ENCODE measurements at places on chromosomes 2 and 18. TPM values are rescaled to one million over a fixed set of nuclear protein-coding genes. Genes with fewer than 3 reads are reported as not detected.

- DNase-seq, result no peak
Measured at GRCh38 chr2:174667250-174667860, 69.8 kb upstream of the WIPF1 start.

DNA sequence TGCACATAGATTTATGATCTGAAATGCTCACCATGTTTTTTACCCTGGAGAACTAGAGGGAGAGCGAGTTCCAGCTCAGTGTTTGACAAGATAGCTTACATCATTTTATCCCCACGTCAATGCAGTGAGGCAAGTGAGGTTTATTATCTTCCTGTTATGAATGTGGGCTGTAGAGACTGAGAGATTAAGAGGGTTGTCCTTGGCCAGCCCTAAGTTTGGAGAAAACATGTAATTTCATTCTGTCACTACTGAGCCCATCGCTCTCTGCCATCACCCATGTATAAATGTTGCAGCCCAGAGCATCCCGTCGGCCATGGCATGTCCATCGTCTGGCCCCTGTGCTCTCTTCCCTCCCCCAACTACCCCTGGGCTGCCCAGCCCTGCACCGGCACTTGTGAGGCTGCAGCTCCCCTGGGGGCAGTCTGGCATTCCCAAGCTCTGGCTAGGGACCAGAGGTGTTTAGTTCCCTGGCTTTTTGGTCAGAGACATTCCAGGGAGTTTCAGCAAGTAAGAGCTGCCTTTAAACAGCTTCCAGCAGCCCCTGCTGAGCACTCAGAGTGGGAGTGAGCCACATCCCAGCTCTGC, 136.7 kb downstream of the ANTXR1 start:
- no peak for DNase-seq

DNA sequence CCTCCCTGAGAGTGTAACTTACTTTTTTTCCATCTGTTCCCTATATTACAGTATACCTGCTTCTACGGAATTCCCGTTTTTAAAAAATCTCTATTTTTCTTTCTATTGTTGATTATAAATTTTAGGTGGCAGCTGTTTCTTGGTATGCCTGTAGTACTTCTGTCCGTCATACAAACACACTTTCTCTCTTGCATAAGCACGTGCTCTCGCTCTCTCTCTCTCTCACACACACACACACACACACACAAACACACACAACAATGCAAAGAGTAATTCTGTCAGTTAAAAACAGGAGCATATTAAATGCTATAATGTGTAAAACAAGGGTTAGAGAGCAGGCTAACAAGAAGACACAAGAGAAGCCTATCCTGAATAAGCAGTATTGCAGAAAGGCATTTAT, 140.5 kb downstream of the THADA start:
- DNase-seq, result no peak

- no peak for DNase-seq
Measured at GRCh38 chr18:62438018-62438329, 84.9 kb upstream of the ZCCHC2 start.

- DNase-seq, result no peak
Measured at GRCh38 chr2:104472076-104472475, 381.8 kb upstream of the POU3F3 start.

DNA sequence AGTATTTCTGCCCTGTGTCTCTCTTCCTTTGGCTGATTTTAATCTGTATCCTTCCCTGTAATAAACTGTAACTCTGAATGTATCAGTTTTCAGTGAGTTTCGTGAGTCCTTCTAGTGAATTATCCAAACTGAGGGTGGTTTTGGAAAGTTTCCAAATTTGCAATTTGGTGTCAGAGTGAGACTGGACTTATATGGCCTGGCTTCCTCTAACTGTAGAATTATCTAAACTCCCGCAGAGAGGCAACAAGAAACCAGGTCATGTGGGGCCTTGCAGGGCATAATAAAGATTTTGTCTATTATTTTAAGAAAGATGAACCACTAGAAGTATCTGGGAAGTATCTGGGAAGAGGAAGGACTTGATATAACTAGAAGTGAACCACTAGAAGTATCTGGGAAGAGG, 95.3 kb upstream of the RNF152 start:
- no peak for DNase-seq

Gene DNER
- total RNA-seq, result not detected

Gene TUBA4B
- not detected for total RNA-seq

GRCh38 chr2:42325609-42326008, 35.4 kb downstream of the COX7A2L start:
- DNase-seq, result no peak

Gene CKAP2L
- total RNA-seq, result not detected

GRCh38 chr2:85697096-85697495, 2.9 kb downstream of the GNLY start:
- no peak for DNase-seq

Gene HOXD9
- total RNA-seq, result not detected

- no peak for DNase-seq
Measured at GRCh38 chr18:34222307-34223163, 2.2 kb downstream of the NOL4 start.

DNA sequence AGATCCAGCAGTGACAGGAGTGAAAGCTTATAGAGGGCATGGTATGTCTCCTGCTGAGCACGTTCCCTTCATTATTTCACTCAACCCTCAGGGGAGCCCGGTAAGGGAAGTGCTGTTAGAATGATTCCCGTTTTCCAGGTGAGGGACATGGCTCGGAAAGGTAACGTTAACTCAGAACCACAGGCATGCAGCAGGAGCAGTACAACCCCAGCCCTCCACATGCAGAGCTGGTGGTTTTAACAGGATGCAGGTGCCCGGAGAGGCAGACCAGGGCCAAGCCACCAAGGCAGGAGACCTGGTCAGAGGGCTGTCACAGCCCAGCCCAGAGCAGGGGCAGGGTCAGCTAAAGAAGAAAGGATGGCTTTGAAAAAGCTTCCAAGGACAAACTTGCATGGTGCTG, 268.5 kb downstream of the SH3BP4 start:
- DNase-seq, result no peak

- no peak for DNase-seq
Measured at GRCh38 chr2:137928547-137929518, 35.4 kb upstream of the HNMT start.

GRCh38 chr18:35571138-35571537, 10.4 kb upstream of the GALNT1 start:
- DNase-seq, result no peak

Gene PRKCE
- 271 TPM for total RNA-seq

- DNase-seq, result no peak
Measured at GRCh38 chr18:2569338-2570207, 1.7 kb downstream of the METTL4 start.

DNA sequence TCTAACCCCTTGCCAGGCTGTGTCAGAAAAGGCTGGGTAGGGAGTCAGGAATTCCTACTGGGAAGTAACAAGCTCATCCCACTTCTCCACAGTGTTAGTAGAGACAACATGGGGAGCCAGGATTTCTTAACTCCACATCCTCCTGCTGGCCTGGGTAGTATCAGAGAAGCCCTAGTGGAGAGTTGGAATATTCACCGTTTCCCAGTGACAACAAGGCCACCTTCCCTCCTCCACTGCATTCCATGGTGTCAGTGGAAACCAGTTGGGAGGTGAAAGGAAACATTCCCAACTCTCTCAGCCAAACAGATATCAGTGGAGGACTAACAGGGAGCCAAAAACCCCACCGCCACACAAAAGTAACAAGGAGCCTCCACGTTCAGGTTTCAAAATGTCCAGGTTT, 41.2 kb downstream of the SRD5A2 start:
- no peak for DNase-seq

DNA sequence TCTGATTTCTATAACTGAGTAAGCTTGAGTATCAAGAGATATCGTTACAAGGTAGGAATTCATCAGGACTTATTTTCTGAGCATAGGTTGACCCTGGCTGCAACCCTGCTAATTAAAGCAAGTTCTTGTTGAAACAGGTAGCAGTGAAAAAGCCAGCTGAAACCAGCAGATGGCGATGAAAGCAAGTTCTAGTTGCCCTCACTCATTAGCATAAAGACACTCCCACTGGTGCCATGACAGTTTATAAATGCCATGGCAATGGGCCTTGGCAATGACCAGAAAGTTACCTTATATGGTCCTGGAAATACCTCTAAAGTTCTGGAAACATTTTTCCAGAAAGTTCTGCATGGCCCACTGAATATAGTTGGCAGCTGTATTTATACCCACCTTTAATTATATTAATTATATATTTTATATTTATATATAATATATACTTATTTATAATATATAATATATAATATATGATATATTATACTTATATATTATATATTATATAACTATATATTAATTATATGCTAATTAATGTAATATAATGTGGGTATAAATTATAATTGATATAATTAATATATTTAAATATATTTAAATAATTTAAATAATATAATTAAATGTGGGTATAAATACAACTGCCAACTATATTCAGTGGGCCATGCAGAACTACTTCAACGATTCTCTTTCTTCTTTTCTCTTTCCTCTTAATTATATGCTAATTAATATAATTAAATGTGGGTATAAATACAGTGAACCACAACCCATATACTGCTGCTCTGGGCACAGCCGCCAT, 188.0 kb downstream of the CDH7 start:
- no peak for DNase-seq

Gene DES
- total RNA-seq, result not detected

Gene PROKR1
- total RNA-seq, result not detected

DNA sequence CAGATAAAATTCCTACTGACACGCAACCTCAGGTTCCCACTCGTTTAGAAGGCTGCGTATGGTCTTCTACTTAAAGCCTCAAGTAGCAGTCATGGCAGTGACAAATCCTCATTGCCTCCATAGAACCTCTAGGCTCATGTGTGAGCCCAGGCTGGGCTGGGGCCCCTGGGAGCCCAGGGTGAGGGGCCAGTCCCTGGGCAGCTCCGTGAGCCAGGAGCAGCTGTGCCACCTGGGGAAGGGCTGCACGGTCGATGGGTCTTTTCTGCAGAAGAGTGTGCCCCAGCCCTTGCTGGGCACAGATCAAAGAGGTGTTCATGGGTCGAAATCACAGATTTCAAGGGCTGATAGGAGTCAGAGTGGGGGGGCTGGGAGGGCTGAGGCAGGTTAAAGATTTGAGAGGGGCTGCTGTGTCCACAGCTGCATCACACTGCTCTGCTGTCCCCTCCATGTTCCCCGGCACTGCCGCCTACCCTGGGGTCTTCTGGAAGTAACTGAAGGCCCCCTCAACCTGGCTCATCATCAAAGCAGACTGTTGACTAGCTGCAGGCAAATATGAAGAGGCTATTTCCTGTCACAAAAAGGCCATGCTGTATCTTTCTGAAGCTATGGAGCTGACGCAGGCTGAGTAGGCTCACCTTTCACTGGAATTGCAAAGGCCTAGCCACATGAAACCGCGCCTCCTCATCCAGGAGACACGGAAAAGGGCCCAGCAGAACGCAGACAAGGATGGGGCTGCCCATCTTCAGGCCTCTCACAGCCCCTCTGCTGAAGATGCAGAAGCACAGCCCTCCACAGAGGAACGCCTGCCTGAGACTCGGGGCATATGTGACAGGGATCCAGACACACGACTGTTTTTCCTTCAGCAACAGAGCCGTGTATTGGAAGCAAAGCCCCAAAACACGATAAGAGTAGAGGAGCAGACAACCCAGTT, 35.7 kb upstream of the ALPP start:
- no peak for DNase-seq

- no peak for DNase-seq
Measured at GRCh38 chr2:20212459-20212870, 12.5 kb downstream of the SDC1 start.

DNA sequence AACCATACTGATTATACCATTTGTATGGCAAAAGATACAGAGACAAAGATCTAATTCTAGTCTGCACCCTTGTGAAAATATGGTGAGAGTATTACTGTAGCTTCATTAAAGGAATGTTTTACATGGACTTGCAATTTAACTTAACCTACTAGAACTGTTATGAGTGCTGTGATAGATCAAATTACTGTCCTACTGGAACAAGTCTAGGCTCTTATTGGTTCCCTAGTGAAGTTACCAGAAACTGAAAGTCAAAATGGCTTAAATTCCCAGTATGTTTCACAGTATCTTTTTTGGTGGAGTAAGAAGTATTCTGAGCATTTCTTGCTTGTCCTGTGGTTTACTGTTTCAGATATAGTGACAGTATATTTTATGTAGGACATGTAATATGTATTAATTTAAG, 3.8 kb upstream of the TBR1 start:
- DNase-seq, result no peak

GRCh38 chr2:36489281-36489680, 108.7 kb downstream of the FEZ2 start:
- no peak for DNase-seq

Gene TXNDC2
- total RNA-seq, result 0.73 TPM

- DNase-seq, result no peak
Measured at GRCh38 chr2:43273529-43273928, 47.1 kb upstream of the ZFP36L2 start.

Gene GCKR
- total RNA-seq, result not detected

- DNase-seq, result no peak
Measured at GRCh38 chr2:169653636-169654035, 40.6 kb downstream of the CFAP210 start.

- no peak for DNase-seq
Measured at GRCh38 chr18:77114415-77115191, 18.0 kb downstream of the MBP start.

DNA sequence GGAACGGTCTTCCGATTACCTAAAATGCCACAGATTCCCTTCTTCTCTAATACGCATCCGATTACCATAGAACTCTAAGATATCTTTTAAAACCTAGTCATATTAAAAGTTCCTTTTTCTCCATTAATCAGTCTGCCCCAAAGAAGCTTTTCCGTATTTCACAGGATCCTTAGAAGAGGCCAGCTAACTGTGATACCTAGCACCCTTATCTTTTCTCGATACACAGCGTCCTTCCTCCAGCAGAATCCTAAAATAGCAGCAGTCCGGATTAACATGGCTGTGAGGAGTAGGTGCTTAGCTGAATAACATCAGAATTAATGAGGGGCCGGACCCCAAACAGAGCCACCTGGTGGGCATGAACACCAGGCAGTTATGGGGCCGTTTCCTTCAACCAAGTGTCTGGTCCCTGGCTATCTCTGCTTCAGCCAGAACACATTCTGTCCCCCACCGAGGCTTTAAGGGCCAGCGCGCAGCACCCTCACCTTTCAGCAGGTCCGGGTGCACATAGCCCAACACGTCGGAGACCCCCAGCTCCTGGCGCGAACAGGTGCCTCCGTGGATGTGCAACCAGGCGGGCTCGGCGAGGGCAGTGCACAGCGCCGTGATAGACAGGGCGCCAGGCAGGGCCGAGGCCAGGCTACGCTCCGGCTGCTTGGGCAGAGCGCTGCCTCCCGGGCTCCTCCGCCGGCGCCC, 995 bp downstream of the TMEM127 start:
- peak; percentile 72 for DNase-seq

GRCh38 chr18:47950511-47950910, 20.1 kb upstream of the SMAD2 start:
- DNase-seq, result no peak

GRCh38 chr2:26018184-26019055, 15.5 kb upstream of the RAB10 start:
- no peak for DNase-seq

Gene CSRNP3
- total RNA-seq, result not detected

DNA sequence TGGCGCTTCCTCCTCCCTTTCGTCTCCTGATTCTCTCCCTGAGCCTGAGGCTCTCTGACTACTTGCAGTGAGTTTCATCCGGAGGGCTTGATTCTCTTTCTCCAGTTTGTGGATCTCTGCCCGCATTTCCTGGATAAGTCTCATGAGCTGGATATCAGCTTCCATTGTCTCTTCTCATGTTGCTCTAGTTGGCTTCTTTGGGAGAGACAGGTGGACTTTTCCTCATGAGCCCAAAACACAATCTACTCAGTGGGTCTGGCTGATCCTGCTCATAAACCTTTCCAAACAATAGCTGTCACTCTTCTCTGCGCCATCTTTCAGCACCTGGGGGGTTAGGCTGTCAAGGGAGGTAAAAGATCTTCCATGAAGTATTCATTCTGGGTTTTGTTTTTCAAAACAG, at the start of gene CCDC195:
Gene CCDC195 (minus strand): TSS at position 165 of the 400 bp plus-strand sequence. CDS start 0 bp downstream, at position 165.
- no peak for DNase-seq

Gene CD8B2
- not detected for total RNA-seq

All from B cell (primary cell).